NCI-H146 (cell line): ENCODE measurements at places on chromosomes 7 and 10.

GRCh38 chr7:75688200-75689136, 50.3 kb downstream of the HIP1 start:
- peak; percentile 90 for DNase-seq

GRCh38 chr10:12974078-12974477, 27.4 kb downstream of the CCDC3 start:
- DNase-seq: no peak

DNA sequence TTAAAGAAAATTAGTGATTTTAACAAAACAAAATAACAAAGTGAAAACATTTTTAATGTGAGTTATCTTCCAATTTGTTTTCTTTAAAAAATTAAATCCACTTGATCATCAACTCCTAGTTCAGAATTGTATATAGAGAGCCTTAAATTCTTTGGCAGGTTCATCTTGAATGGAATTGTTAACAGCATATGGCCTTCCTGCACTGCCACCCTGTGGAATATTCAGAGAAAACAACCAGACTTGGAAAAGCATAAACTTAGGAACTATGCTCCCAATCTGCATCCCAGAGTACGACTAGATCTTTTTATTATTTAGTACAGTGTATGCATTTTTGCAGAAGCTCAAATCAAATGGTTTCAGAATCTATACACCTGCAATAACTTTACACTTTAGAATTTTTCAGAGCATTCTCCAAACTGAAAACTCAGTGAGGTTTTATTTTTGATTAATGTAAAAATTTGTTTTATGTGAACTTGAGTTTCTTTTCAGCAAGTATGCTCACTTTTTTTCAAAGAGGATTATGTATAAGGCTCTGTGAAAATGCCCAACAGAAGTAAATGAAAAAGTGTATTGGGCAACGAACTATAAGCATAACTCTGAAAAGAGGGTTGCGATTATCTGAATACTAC, 44.9 kb upstream of the ANK3 start:
- DNase-seq: peak; percentile 65

DNA sequence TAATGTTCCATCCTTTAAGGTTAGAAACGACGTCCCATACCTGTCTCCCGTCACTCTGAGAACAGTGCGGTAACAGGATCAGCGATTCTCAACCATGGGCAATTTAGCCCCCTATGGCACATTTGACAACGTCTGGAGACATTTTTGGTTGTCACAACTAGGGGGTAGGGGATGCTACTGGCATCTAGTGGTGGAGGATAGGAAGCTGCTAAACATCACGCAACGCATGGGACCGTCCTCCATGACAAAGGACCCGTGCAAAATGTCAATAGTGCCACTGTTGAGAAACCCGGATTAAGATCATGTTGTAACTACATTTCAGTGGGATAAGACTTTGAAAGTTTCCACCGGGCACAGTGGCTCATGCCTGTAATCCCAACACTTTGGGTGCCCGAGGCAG, 5.0 kb upstream of the PAXIP1 start:
- no peak for DNase-seq

- no peak for DNase-seq
Observed at GRCh38 chr10:120823266-120823665, 27.9 kb upstream of the WDR11 start.

DNA sequence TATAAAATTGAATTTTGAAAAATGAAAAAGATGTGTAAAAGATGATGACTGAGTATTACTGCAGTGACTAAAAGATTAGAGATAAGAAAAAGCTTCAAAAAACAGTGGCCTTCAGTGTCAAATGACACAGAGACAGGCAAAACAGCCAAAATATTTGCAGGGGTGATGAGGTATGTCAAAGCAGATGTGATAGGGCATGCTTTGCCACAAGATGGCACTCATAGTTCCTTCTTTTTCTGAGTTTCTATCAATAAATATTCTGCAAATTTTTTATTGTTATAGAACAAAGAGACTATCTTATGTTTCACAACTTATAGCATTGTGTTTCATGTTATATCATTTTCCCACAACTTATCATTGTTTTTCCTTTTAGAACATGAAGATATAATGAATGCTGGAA, 344.1 kb upstream of the HPS1 start:
- DNase-seq: no peak

GRCh38 chr10:72277996-72278667, 4.4 kb downstream of the DDIT4 start:
- no peak for DNase-seq

GRCh38 chr7:157431173-157431950, 94.6 kb downstream of the DNAJB6 start:
- DNase-seq: no peak

DNA sequence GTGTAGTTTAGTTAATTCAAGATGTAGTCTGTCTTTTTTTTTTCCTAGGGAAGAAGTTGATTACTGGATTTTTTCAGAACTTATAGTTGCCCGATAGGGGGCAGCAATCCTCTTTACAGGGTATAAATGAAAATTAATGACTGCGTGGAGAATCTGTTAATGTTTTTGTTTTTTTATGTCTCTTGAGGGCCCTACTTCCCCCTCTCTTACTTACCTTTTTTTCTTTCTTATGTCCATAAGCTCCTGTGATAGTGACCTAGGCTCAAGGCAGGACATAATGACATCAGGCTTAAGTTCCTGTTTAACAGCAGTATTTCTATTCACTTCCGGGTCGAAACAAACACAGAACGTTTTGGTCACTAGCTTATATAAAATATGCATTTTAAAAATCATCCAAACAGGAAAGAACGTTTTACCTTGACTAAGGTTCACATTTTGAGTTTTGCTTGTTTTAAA, 18.8 kb downstream of the CDC123 start:
- peak; percentile 74 for DNase-seq

GRCh38 chr10:34699904-34700517, 115.1 kb downstream of the PARD3 start:
- DNase-seq: no peak

GRCh38 chr10:71266147-71266917, 52.7 kb upstream of the SLC29A3 start:
- DNase-seq: peak; percentile 15

GRCh38 chr10:3293581-3294431, 121.2 kb upstream of the PITRM1 start:
- peak; percentile 68 for DNase-seq

- DNase-seq: no peak
Observed at GRCh38 chr10:94239696-94240095, 123.0 kb downstream of the NOC3L start.

- no peak for DNase-seq
Observed at GRCh38 chr7:10913457-10913856, 60.2 kb upstream of the PHF14 start.

- no peak for DNase-seq
Observed at GRCh38 chr10:94066411-94066810, 72.7 kb downstream of the PLCE1 start.

DNA sequence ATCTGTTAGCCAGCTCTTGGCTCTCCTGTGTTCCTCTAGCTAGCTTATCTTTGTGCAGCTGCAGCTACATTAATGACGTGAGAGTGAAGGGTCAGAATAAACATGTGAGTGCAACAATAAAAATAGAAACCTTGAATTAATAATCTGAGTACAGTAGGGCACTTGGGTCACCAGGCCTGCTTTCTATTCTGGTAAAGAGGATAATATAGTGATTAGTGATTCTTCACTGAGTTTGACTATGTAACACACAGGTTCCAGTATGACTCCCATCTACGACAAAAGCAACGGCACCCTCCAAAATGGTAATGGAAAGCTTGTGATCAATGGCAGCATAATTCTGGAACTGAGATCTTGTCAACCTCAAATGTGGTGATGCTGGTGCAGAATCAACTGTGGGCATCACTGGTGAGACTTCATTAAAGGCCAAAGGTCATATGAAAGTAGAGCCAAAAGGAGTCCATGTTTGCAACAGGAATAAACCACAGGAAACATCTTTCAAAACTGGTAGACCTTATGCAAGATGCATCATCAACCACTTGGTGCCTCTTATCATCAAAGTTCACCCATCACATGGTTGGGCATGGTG, 77.6 kb downstream of the NRBF2 start:
- no peak for DNase-seq

DNA sequence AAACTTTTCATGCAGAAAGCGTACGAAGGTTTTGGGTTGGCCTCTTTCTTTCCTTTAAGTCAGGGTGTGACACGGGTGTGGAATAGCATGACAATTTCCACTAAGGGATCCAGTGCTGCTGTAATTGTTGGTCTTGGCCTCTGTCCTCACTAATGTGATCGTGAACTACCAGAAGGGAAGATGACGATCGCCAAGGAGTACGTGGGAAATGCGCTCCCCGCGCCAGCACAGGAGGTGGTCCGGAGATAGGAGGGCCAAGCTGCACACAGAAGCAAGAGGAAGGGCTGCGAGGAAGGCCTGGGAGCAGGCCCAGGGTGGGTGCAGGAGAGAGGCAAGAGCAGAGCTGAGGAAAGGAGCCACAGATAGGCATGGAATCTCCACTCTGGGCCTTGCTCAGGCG, 79.7 kb upstream of the PODXL start:
- no peak for DNase-seq

GRCh38 chr7:44219371-44220045, 18.7 kb downstream of the YKT6 start:
- DNase-seq: no peak

GRCh38 chr10:24900888-24901685, 51.3 kb downstream of the PRTFDC1 start:
- no peak for DNase-seq

GRCh38 chr7:7157177-7157886, 25.0 kb upstream of the C1GALT1 start:
- DNase-seq: no peak

GRCh38 chr10:35005868-35006267, 84.3 kb downstream of the CUL2 start:
- no peak for DNase-seq
